ENCODE measurements at places on chromosomes 5 and 9. TPM values are rescaled to one million over a fixed set of nuclear protein-coding genes. Genes with fewer than 3 reads are reported as not detected.

The ACTL7B gene
- polyA plus RNA-seq = not detected

The CBY3 gene
- polyA plus RNA-seq = not detected

The IFNB1 gene
- not detected for polyA plus RNA-seq

The CDC20B gene
- polyA plus RNA-seq = not detected

The MAP1B gene
- 5.5 TPM for polyA plus RNA-seq

The PCA3 gene
- not detected for polyA plus RNA-seq
